ENCODE measurements at places on chromosomes 2 and 18.

DNA sequence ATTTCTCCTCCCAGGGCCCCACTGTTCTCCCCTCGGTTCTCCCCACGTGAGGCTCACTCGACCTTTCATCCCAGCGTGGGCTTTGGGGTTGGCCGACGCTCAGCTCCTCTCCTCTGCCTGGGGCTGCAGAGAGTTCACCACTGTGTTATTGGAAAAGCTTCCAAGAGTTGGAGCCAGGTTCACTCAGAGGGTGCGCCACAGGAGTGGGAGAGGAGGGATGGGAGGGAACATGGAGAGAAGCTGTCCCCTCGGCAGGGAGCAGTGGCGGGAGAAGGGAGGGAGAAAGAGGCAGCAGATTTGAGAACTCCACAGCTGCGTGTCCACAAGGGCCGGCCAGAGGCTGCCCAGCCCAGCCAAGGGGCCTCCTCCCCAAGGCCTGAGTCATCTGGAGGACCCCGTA, 197.1 kb upstream of the SMAD2 start:
- no peak for DNase-seq

DNA sequence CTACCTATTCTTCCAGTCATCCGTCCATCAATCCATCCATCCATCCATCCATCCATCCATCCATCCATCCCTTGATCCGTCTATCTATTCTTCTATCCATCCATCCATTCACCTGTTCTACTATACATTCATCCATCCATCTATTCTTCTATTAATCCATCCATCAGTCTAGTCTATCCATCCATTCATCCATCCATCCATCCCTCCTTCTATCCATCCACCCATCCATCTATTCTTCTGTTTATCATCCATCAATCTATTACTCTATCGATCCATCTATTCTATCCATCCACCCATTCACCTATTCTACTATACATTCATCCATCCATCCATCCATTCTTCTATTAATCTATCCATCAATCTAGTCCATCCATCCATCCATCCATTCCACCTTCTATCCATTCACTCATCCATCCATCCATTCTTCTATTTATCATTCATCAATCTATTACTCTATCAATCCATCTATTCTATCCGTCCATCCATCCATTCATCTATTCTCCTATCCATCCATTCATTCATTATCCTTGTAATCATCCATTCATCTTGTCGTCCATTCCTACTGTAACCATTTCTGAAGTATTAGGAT, 110.4 kb upstream of the ZNF516 start:
- no peak for DNase-seq

DNA sequence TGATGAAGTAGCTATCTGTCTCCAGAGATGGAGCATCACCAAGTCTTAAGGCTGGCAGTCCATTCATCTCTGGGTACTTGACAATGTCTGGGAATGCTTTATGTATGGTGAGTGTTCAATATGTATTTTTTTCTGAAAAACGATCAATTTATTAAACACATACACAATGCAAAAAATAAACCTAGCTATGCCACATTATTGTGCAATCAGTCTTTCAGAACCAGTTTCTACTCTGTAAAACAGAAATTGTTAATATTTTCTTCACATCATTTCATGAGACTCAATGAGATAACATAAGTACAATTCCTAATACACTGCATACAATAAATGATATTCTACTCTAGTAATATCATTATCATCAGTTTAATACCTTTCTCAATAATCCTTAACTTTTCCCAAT, 122.5 kb downstream of the PIGN start:
- no peak for DNase-seq

DNA sequence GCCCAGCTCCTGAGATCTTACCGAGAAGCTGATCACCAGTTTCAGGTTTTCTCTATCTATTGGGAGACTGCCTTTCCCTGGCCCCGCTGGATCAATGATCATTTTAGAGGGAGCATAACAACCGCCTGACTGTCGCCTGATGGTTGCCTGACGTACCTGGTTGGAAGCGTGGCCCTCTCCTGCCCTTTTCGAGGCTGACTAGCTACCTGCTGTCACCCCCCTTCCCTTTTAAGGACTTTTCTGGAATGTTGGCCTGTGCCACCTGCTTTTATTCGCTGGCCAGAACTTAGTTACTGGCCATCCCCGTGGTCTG, 562 bp upstream of the MFSD2B start:
- DNase-seq: no peak

- no peak for DNase-seq
Observed at GRCh38 chr2:130263606-130264005, 65.4 kb upstream of the TUBA3E start.

GRCh38 chr2:231737761-231738160, 29.4 kb downstream of the PTMA start:
- no peak for DNase-seq

DNA sequence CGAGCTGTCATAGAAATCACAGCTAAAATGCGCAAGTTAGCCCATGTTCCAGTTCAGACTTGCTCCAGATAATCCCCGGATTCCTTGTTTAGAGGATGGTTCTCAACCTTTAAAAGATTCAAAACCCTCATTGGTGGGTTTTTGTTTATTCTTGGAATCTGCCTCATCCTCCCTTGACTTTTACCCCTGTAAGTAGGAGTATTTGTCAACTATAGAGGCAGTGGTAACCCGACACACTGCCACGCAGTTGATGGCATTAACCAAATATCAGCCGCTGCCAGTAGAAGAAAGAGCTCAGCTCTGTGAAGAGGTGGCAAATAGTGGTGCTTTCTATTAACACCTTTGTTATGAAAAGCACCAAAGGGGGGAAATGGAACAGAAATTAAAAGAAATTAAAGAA, 40.4 kb upstream of the SELENOI start:
- DNase-seq: no peak

All from NCI-H2107 (cell line).